ENCODE measurements at places on chromosomes 11 and 22.
A peak's percentile ranks its signal among the peaks of the same experiment; 100 is the strongest.

- DNase-seq, result no peak
Observed at GRCh38 chr11:132925825-132926469, 606.4 kb downstream of the OPCML start.

DNA sequence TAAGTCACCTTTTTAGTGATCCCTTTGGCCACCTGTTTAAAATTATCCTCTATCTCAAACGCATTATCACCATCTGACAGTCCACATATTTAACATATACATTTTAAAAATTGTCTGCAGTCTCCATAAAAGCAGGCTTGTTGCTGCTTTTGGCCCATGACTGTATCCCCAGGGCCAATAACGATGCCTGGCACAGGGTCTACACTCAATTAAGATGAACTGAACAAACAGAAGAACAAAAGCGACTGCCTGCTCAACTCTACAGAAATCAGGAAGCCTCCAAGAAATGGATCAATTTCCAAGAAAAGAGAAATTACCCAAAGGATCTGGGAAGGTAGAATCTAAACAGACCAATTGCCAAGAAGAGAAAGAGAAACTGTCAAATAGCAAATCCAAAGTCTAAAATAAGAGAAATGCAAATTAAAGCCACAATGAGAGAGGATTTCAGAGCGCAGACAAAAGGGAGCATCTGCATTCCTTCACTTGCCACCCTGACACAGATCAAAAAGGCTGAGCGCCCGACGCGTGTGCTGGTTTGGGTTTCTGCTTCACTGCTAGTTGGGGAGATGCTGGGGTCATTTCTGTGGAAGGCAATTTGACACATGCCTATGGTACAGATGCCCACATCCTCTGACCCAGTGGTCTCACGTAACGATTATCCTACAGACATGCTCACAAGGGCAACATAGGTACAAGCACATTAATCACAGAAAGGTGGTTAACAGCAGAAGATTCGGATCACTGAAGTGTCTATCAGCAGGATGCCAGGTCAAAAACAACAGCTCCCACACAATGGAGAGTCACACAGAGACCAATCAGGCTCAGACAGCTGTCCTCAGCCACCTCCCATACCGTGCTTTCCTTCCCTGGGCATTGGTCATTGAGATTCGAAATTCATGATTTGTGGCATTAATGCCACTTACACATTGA is 55.9 kb downstream of the SHISAL1 start:
- DNase-seq, result no peak

DNA sequence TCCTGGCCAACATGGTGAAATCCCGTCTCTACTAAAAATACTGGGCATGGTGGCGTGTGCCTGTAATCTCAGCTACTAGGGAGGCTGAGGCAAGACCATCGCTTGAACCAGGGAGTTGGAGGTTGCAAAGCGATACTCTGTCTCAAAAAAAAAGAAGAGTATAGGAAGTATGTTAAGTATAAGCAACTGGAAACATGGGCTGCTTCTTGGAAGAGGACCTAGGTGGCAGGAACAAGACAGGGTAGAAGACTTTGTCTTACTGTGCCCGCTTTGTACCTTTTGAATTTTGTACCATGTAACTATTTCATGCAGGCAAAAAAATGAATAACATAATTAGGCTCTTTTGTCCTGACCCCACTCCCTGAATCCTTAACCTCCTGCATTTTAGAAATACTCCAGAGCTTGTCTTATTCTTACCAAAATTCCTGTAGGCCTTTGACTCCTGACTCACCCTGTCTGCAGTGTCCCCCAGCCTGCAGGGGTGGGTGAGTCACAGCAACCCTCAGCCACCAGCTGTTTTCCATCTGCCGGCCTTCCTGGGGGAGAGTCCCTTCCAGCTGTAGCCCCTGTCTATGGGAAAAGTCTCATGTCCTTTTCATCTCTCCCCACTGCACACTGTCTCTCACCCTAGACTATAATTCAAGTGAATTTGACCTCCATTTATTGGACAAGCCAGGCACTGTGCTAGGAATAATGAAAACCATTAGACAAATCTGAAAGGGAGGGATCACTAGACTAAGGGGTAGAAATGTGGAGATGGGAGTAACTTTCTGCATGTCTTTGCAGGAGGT is 41.8 kb downstream of the TXN2 start:
- DNase-seq, result no peak

DNA sequence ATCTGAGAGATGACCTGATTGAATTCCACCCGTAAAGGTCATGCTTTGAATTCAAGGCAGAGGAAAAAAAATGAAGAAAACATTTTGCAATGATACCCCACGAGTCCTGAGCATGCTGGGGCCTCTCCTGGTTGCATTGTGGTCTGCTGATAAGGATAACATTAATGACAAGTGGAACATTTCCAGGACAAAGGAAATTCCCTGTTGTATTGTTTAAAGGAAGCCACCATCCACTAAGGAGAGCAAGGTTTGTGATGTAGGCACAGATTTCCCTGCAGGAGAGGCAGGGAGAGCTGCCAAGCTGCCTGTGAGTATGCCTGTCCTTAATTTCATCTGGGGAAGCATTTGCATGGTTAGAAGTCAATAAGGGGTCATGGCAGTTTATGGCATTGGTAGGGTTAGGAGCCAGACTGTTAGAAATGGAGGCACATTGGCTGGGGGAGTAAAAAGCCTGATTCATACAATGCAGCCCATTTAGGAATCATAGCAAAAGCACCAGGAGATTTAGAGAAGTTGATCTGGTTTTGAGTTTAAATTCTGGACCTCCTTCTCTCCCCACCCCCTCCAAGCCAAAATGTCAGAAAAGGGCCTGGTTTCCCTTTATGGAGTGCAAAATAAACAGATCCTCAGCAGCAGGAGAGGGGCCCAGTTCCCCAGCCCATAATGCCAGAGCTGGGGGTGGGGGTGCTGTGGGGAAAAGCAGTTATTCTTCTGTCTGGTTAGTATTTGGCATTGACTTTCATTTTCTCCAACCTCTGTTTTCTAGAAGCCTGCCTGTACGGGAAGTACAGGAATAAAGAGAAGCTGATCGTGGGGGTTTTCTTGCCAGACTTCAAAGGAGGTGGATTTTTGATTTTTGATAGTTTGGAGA is 22.1 kb downstream of the FLI1 start:
- no peak for DNase-seq

DNA sequence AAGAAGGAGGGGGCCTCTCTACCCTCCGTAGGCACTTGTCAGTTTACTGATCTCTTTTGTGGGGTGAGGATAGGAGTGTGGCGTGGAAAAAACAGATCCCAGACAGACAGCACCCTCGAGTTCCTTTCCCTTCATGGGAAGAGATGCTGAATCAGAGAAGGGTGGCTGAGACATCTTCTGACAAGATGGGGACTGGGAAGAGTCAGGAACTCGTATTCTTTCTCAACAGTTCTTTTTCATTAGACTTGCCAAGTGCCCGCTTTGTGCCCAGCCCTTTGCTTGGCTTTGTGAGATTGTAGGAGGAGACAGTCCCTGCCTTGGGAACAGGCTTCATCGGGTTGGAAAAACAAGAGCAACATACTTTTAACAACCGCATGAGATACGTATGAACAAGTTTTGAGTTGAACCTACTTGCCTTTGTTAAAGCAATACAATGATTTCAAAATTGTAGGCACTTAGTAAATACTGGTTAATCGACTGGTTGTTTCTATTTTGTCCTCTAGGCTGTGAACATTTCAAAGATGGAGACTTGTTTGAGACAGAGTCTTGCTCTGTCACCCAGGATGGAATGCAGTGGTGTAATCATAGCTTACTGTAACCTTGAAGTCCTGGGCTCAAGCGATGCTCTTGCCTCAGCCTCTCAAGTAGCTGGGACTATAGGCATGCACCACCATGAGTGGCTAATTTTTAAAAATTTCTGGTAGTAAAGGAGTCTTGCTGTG is 1.1 kb downstream of the RRM1 start:
- DNase-seq, result no peak

DNA sequence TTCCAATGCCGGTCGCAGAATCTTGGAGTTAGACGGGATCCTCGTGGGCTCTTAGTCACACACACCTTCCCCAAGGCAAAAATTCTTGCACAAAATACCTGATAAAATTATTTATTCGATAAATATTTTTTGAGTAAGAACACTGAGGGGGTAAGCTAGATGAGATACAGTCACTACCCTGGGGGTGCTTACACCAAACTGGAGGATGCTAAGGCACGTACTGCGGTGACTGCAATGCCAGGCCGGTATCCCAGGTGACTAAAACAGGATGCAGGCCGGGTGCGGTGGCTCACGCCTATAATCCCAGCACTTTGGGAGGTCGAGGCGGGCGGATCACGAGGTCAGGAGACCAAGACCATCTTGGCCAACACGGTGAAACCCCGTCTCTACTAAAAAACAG is 1.7 kb upstream of the MRTFA start:
- no peak for DNase-seq

- DNase-seq, result no peak
Observed at GRCh38 chr11:90241414-90241813, 18.6 kb upstream of the CHORDC1 start.

DNA sequence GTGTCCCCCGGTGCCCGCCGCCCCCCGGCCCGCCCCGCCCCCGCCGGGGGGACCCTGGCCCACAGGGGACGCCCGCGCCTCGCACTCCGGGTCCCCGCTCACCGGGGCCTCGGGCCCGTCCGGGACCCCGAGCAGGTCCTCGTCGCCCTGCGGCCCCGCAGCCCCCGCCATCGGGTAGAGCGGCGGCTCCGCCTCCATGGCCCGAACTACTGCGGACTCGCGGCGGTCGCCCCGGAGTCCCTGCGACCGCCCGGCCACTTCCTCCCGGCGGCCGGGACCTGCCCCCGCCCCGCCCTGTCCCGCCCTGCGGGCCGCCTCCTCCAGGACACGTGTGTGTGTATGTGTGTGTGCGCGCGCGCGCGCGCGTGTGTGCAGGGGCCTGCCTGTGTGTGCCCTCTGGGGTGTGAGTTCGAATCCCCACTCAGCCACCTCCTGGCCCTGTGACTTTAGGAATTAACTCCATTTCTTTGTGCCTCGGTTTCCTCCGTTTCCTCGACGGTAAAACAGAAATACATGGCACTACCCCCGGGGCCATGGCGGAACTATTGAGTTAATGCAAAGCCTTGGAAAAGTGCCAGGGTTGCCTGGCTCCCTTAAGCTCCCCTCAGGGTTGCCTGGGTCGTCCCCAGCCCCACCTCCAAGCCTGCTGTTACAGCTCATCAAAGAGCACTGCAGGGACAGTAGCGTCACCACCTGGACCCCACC is at the start of gene UNC93B1:
Gene UNC93B1 (minus strand): TSS at position 252 of the 705 bp plus-strand sequence. CDS start 54 bp downstream, at position 198.
- peak; percentile 69 for DNase-seq

- peak; percentile 47 for DNase-seq
Observed at GRCh38 chr11:45333001-45333971, 47.1 kb upstream of the SYT13 start.

DNA sequence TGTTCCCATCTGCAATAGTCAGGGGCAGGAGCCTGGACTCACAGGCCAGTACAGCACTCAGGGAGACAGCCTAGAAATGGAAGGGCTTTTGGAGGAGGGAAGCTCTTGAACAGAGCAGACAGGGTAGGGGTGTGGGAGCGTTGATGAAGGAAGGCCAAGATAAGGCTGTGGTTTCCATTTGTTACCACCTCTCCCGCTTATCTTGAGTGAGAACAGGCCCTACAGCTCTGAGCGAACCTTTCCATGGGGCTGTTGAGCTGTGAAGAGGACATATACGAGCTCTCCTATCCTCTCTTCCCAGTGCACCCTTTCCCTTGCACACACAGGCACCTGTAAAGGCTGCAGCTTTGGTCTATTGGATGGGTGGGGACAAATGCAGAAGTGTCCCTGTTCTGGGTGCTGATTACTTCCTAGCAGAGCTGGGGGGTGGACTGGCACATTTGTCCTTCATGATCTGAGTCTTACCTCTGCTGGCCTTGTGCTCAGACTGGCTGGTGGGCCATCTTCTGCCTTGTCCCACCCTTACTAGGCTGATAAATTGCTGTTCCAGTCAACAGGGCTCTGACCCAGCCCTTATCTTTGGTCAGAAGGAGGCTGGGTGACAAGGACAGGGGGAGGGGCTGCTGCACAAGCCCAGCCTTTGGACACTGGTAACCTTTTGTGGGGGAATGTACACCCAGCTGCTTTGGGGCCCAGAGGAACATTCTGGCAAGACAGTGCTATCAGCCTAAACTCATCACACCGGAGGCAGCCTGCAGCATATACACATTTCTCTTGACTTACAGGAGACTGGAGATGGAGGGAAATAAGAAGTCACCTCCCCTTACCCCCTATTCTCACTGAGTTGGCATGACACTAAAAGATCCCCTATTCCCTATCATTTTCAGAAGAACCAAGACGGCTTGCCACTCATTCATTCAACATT is 80.1 kb upstream of the NNMT start:
- no peak for DNase-seq

DNA sequence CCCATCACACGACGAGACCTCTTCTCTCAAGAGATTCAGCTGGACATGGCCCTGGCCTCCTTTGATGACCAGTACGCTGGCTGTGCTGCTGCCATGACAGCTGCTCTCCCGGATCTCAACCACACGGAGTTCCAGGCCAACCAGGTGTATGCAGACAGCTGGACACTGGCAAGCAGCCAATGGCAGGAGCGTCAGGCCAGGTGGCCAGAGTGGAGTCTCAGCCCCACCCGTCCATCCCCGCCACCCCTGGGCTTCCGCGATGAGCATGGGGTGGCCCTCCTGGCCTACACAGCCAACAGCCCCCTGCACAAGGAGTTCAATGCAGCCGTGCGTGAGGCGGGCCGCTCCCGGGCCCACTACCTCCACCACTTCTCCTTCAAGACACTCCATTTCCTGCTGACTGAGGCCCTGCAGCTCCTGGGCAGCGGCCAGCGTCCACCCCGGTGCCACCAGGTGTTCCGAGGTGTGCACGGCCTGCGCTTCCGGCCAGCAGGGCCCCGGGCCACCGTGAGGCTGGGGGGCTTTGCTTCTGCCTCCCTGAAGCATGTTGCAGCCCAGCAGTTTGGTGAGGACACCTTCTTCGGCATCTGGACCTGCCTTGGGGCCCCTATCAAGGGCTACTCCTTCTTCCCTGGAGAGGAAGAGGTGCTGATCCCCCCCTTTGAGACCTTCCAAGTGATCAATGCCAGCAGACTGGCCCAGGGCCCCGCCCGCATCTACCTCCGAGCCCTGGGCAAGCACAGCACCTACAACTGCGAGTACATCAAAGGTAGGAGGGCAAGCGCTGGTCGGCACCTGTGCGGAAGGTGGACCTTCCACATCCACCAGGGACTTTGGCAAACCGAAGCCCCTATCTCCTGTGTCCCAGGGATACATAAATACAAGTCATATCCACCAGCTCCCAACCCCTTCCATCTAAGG is 11.3 kb downstream of the CHRNA10 start:
- DNase-seq, result no peak

GRCh38 chr22:39089928-39090327 is 7.1 kb upstream of the APOBEC3H start:
- DNase-seq, result no peak

GRCh38 chr11:72752088-72752914 is at the start of gene ARAP1:
ARAP1 (minus strand) TSS chr11:72752408; CDS start chr11:72727128, 25,280 bp downstream.
- peak; percentile 89 for DNase-seq

GRCh38 chr11:85040166-85040565 is 587.0 kb downstream of the DLG2 start:
- no peak for DNase-seq

DNA sequence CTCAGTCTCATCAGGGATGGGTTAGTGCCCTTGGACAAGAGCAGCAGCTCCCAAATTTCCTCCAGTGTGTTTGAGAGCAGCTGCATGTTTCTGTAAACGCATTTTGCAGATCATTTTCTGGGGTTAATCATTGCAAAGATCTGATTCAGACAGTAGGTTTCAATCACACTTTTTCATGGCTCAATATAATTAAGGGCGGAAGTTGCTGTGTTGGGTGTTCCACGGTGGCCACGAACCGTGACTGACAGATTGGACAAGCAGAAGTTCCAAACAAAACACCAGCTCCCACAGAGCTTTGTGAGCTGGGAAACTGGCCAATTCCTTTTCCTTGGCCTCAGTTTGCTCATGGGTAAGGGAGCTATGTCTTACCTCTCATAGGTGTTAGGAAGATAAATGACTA is 8.4 kb upstream of the RASSF10 start:
- DNase-seq, result no peak
